Forelimb muscle (tissue), 1 donor: ENCODE measurements at places on chromosomes 7 and 10. TPM values are rescaled to one million over a fixed set of nuclear protein-coding genes. Genes with fewer than 3 reads are reported as not detected.

GRCh38 chr10:93573051-93573909 lies 6.8 kb downstream of the FFAR4 start:
- DNase-seq: no peak

- no peak for DNase-seq
Measured at GRCh38 chr7:95391761-95392160, 4.4 kb downstream of the PON3 start.

- DNase-seq: no peak
Measured at GRCh38 chr7:21099432-21099831, 312.7 kb upstream of the SP8 start.

DNA sequence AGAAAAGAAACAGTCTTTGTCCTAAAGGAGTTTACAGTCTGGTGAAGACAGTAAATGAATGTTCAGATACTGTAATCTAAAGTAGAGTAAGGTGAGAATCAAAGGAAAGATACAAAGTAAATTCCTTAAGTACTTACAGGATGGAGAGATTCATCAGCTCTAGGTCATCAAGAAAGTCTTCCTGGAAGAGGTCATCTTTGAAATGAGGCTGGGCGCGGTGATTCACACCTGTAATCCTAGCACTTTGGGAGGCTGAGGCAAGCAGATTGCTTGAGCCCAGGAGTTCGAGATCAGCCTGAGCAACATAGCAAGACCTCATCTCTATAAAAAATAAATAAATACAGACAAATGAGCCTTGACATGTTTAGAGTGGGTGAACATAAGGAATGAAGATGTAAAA lies 18.3 kb downstream of the FHIP2A start:
- no peak for DNase-seq

- no peak for DNase-seq
Measured at GRCh38 chr7:4885317-4885807, 1.8 kb upstream of the RADIL start.

DNA sequence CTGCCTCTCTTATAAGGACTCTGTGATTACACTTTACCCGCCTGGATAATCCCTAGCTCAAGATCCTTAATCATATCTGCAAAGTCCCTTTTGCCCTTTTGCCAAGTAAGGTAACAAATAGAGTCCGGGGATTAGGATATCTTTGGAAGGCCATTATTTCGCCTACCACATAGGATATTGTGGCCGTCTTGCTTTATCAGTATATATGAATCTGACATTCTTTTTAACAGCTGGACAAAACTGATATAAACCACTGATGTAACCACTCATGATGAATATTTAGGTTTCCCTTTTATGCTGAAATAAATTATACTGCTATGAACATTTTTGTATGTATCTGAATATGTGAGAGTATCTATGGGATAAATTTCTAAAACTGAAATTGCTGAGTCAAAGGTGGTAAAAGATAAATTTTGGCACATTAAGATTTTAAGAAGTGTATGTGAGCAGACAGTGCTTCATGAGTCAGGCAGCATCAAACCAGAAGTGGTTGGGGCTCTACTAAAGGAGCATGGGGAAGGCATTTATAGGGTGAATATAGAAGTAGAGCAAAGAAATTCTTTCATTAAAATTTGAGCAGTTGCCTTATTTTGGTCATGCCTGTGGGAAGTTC lies 44.7 kb downstream of the AVL9 start:
- no peak for DNase-seq

DNA sequence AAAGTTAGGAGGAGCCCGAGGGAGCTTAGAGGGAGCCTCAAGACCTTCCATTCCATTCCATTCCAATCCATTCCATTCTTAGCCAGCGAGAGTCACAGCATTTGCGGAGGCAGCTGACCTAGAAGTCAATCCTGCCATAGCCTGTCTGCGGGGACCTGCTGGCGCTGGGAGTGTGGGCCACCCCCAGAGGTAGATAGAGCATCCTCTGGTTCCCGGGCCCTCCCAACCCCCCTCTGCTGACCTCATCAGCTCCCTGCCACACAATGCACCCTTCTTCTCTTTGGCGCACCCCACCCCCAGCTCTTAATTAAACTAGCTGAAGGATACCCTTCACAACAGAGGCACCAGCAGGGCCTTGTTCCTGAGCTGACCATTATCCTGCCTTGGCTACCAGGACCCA lies 152.5 kb upstream of the ZMIZ1 start:
- DNase-seq: no peak

- no peak for DNase-seq
Measured at GRCh38 chr10:115660391-115660790, 567.2 kb downstream of the ATRNL1 start.

DNA sequence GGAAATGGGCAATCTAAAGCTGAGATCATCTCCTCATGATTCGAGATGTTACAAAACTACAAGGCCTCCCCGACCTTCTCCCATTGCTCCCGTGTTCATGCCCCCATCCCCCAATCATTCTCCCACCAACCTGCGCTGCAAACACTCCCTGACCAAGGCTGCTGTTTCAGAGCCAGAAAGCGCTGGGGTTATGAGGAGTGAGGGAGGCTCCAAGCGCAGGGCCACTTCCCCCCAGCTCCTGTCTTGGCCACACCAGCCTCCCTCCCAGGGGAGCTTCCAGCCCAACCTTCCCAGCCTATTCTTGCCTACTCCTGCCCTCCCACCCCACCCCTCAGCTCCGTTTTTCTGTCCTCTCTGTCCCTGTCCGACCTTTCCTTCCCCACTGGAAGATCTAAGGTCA lies 14.7 kb upstream of the NODAL start:
- DNase-seq: no peak

DNA sequence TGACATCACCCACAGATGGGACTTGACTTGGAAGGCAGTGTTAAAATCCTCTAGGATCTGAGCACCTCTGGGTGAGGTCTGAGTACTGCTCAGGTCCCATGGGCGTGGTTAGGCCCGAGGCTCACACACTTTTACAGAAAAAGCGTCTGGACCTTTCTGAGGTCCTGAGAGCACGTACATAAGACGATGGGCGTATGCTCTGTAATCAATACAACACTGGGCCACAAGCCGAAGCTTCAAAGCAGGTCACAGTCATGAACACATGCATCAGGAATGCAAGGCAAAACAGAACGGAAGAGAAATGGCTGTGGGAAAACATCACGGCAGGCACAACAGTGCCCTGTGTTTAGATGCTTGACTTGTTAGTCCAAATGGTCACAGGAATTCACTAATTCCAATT lies 112.2 kb downstream of the LARP4B start:
- no peak for DNase-seq

GRCh38 chr7:155281398-155281969 lies 16.2 kb upstream of the INSIG1 start:
- no peak for DNase-seq

The HMX3 gene
- not detected for polyA plus RNA-seq

The FOXP2 gene
- polyA plus RNA-seq: 10.3 TPM

The PKD2L1 gene
- not detected for polyA plus RNA-seq

The IDI2 gene
- 0.14 TPM for polyA plus RNA-seq

The GALNT17 gene
- 35.4 TPM for polyA plus RNA-seq
